Activated CD4-positive, alpha-beta T cell treated with anti-CD3 and anti-CD28 coated beads, Interleukin-2, amount 50 U/mL, for 16 hours (primary cell): ENCODE measurements at places on chromosomes 6 and 20.

DNA sequence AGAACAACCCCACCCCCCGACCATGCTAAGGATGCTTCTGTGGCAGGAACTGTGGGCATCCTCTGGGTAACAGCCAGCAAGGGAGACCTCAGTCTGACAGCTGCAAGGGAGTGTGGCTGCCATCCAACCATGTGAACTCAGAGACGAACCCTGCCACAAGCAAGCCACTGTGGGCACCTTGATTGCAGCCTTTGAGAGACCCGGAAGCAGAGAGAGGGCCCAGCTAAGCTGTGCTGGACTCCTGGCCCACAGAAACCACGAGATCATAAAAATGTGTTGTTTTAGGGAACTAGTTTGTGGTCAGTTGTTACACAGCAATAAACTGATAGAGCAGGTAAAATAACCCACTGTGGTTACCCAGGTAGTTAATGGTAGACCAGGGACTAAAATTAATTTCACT, 414.6 kb downstream of the CDH26 start:
- DNase-seq, result no peak

- peak; percentile 37 for DNase-seq
Measured at GRCh38 chr6:26003102-26003694, 40.6 kb downstream of the TRIM38 start.

- DNase-seq, result no peak
Measured at GRCh38 chr6:16244869-16245451, 6.6 kb downstream of the GMPR start.

- no peak for DNase-seq
Measured at GRCh38 chr6:35228481-35228880, 14.7 kb downstream of the SCUBE3 start.

DNA sequence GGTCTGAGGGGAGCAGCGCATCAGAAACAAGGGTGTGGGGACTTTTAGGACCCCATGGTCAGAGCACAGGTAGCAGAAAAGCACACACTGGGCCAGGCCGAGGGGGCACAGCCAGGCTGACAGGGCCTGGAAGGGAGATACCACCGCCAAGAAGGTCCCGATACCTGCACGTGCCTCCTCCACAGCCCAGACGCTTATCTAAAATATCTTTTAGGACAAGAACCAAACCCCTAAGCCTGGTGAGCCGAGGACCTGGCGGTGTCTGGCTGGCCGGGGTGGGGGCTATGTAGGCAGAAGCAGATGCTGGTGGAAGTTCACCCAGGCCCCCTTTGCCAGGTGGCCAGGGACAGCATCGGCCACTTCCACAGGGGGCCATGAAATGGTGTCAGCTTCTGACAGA, 89.3 kb downstream of the CDC5L start:
- DNase-seq, result no peak

DNA sequence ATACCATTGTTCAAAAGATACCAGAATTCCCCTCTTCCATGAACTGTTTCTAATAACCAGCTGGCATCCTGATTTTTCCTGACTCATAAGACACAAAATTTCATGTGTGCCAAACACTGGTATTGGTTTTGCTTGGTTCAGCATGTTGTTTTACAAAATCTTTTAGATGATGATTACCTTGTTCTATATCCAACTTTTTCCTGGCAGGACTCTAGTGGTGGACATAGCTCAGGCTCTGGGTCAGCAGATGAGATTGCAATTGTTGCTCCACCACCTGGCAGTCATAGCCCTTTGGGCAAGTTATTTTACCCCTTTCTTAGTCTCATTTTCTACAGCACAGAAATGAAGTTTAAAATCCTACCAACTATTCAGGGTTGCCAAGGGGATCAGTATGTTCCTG, 6.2 kb downstream of the TRIM38 start:
- no peak for DNase-seq

- DNase-seq, result no peak
Measured at GRCh38 chr6:118469468-118469867, 78.6 kb upstream of the PLN start.

- DNase-seq, result peak; percentile 12
Measured at GRCh38 chr6:83615025-83615999, 93.6 kb downstream of the SNAP91 start.

DNA sequence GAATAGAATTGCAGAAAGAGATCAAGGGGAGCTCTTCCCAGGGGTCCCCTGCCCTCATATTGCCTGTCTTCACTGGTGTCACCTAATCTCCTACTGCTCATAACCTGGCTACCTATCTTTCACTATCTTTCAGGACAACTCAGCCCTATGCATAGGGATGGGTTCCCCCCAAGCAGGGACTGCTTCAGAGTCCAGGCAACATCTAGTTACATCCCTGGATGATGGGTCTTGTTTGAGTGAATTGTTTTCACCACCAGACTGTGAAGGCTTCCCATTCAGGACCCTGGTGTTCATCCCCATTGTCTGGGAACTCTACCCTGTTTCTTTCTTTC, 850 bp upstream of the HECA start:
- no peak for DNase-seq

- no peak for DNase-seq
Measured at GRCh38 chr6:35435074-35435837, 16.9 kb upstream of the FANCE start.

- peak; percentile 29 for DNase-seq
Measured at GRCh38 chr6:42450477-42451332, 1.0 kb downstream of the TRERF1 start.

DNA sequence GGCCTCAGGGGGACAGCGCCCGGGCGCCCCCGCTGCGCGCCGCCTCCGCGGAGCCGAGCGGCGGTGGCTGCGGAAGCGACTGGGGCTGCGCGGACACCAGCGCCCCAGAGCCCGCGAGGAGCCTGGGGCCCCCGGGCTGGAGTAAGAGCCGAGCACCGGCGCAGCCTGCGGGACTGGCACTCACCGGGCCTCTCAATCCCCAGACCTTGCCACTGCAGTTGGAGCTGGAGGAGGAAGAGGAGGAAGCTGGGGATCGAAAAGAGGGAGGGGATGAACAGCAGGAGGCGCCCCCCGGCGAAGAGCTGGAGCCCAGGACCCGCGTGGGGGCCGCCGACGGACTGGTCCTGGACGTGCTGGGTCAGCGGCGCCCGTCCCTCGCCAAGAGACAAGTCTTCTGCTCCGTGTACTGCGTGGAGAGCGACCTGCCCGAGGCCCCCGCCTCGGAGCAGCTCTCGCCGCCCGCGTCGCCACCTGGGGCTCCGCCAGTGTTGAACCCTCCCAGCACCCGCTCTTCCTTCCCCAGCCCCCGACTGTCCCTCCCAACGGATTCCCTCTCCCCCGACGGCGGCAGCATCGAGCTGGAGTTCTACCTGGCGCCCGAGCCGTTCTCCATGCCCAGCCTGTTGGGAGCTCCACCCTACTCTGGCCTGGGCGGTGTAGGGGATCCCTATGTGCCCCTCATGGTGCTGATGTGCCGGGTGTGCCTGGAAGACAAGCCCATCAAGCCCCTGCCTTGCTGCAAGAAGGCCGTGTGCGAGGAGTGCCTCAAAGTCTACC, 590 bp downstream of the RNF217 start:
- DNase-seq, result no peak

DNA sequence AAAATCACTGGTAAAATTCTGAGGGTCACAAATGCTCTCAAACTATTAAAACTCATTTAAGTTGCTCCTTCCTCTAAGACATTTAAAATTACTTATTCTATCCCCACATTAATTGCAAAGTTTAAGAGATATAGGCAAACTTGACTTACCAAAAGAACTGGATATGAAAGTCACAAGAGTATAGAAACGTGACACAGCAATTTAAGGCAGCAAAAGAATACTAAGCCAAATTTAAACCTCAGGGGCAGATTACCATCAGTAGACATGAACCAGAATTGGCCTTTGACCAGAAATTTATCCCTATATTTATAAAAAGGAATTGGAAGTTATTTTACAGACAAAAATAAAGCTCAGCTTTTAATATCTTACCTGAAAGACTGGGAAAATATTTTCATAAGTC, 56.0 kb downstream of the MAP3K7 start:
- DNase-seq, result no peak

DNA sequence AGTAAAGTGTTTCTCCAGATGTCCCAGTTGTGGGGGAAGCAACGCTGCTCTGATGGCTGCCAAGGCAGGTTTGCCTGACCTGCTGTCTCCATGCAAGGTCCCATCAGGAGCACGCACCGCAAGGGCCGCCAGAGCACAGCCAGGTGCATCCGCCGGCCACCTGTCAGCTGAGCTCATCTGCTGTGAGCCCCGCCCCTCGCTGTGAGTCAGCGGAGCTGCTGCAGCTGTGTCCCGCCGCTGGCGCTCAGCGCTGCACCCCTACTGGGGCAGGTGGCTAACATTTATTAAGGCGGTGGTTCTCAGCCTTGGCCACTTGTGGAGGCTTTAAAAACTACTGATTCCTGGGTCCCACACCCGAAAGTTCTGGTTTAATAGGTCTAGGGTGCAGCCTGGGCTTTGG, 225.7 kb downstream of the UST start:
- peak; percentile 23 for DNase-seq

- no peak for DNase-seq
Measured at GRCh38 chr6:8279041-8279805, 156.1 kb downstream of the SLC35B3 start.

GRCh38 chr6:83885984-83886383, 26.5 kb downstream of the CYB5R4 start:
- no peak for DNase-seq

- peak; percentile 25 for DNase-seq
Measured at GRCh38 chr6:6713657-6714056, 125.1 kb downstream of the LY86 start.

GRCh38 chr20:35405775-35406174, 6.0 kb downstream of the UQCC1 start:
- no peak for DNase-seq

DNA sequence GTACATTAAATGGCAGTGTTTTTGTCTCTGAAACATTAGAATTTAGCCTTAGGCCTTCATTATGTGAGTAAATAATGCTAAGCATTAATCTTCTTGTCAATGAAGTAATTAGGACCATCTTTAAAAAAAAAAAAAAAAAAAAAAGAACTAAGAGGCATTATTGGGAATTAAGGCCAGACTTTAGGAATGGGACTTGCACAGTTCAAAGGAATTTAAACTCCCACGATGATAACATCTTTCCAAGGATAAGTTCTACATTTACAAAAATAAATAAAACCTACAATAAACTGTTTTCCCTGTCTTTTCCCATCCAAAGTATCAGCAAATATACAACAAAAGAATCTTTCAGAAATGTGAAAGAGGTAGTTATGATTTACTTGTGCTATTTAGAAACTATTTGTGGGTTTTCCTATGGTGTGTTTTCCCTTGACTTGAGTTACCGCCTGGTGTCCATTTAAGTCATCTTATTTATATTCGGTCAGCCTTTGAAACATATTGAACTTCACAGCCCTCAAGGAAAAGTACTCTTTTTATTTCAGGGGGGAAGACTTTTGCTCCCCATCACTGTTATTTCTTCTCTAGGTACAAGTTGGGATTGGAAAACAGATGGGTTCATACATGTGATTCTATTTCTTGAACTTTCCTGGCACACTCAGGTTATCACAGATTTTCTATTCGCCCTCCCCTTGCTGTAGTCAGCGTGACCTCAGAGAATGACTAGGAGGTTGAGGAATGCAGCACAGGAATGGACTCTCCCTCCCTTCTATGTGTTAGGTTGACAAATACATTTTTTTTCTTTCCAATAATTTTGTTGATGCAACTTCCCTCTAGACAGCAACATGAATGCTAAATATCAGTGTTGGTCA, 13.6 kb downstream of the STMND1 start:
- no peak for DNase-seq

GRCh38 chr6:81847866-81848265, 95.4 kb upstream of the TENT5A start:
- DNase-seq, result no peak

DNA sequence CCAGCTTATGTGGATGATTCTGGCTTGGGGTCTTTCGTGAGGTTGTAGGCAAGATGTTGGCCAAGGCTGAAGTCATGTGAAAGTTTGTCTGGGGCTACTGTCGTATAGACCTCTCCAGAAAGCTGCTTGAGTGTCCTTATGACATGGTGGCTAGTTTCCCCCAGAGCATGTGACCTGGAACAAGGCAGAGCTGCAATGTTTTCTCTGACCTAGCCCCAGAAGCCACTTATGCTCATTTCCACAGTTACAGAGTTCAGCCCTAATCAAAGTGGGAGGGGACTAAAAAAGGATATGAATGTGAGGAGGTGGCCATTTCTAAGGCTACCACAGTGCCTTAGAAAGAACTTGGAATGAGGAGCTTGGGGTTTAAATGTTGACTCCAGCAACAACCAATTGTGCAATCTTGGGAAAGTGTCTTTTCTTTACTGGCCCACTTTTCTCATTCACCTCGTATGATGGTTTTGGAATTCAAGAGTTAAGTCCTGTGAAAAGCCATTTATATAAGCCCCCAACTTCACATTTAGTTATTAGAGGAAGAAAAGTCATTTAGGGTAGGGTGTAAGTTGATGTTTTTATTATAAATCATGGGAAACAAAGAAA, 5.9 kb upstream of the ASXL1 start:
- DNase-seq, result no peak

DNA sequence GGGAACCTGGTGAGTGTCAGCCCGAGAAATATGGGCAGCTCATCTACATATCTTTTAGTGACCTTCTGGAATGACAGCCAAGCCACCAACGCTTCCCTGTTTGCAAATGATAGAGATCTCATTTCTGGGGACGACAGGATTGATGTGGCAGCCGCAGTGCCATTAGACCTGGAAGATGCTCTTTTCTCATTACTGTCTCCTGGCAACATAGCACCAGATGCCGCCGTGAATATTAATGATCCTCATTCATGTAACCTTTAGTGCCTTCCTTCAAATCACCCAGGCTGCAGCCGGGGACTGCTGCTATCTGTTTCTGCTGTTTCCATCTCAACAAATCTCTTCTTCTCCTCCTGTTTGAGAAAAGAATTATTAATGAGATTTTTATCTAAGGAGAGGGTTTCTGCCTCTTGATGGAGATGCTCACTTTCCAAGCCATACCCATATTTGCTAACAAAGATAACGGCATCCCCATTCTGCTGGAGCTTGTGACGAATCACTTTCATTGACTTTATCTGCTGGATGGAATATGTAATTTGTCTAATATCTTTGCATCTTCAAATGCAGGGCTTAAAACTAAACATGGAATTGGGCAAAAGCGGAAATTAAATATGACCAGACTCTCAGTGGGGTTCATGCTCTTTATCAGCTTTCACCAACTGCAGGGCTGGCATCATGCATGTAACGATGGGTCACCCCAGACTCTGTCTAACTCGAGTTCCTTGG, 74.8 kb upstream of the KIF16B start:
- DNase-seq, result no peak

DNA sequence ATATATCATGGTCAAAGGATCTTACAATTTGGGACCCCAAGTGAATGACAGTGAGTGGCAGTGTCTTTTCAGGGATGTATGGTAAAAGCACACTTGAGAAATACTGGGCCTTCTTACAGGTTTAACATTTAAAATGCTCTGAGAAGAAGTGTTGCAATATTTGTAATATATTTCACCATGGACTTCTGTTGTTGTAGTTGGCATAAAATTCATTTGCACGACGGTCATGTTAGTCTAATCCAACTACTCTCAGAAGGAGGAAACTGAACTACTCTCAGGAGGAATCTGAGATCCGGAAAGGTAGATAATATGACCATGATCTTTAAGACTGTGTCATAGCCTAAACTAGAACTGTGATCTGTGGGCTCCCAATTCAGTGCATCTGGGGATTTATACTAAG, 700.1 kb downstream of the HDGFL1 start:
- no peak for DNase-seq
